ENCODE measurements at places on chromosomes 11 and 22.

GRCh38 chr11:25691959-25692358 lies 640.0 kb upstream of the ANO3 start:
- DNase-seq: no peak

- no peak for DNase-seq
These were observed at the start of gene OR51E1 for GRCh38 chr11:4643682-4644081. TSS of gene OR51E1 (plus strand) at chr11:4643982. CDS start at chr11:4652527, 8,545 bp downstream.

DNA sequence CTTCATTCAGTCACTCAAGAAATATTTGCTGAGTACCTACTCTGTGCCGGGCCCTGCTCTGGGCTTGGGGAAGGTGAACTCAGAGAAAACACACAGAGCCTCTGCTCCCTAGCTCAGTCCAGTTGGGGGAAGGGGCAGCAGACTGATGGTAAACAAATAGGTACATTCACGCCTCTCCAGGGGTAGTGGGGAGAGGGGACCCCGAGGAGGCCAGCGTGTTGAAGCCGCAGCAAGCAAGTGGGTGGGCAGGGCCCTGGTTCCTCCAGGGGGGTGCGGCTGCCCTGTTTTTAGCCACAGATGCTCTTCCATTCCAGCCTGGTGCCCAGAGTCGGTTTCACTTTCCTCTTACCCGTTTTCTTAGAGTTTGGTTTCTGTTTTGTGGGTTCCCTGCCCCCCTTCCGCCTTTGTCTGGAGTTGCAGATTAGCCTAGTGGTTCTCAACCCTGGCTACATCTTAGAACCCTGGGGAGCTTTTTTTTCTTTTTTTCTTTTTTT lies 8.7 kb downstream of the DRAP1 start:
- DNase-seq: no peak

- DNase-seq: no peak
These were observed 537.4 kb upstream of the CCDC90B start for GRCh38 chr11:83823461-83824025.

DNA sequence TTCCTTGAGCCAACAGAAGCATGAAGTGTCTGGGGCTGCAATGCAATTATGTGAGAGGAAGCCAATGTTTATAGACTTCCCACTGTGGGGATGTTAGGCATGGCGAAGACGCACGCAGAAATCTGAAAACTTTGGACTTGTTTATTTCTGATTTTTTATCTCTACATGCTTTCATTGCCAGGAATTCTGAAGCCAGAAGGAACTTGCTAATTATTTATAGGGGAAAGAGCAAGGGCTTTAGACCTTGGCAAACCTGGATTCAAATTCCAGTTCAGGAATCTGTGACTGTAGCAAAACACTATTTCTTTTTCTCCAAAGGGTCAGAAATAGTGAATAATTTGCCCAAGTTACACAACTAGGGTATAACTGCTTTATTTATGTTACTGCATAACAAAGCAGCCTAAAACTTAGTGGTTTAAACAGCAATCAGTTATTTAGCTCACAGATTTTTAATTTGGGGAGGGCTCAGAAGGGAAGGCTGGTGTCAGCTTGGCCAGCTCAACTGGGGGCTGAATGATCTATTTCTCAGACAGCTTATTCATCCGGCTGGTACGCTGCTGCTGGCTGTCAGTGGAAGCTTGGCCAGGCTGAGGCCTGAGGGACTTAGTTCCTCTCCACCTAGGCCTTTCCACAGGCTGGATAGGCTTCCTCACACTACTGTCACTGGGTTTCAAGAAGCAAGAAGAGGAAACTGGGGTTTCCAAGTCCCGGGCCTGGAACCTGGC lies 1.9 kb upstream of the OR6Q1 start:
- DNase-seq: no peak

- DNase-seq: no peak
These were observed 46.2 kb downstream of the C11orf58 start for GRCh38 chr11:16784666-16785065.

- DNase-seq: no peak
These were observed 101.8 kb downstream of the LUZP2 start for GRCh38 chr11:24598641-24599040.

Measured in omental fat pad (tissue), 4 donors.